Activated CD8-positive, alpha-beta T cell treated with anti-CD3 and anti-CD28 coated beads for 36 hours (primary cell): ENCODE measurements at places on chromosomes 2 and 18. TPM values are rescaled to one million over a fixed set of nuclear protein-coding genes. Genes with fewer than 3 reads are reported as not detected.

- H3K27ac ChIP-seq = no peak overlapping the region
- peaks cover 2% of the 10 kb centered on the region for H3K27me3 ChIP-seq
- peaks cover 9% of the 10 kb centered on the region for H3K4me1 ChIP-seq
- H3K36me3 ChIP-seq = no peaks in the 10 kb centered on the region
- DNase-seq = no peak
Measured at GRCh38 chr2:128385365-128385764, 66.7 kb upstream of the HS6ST1 start.

DNA sequence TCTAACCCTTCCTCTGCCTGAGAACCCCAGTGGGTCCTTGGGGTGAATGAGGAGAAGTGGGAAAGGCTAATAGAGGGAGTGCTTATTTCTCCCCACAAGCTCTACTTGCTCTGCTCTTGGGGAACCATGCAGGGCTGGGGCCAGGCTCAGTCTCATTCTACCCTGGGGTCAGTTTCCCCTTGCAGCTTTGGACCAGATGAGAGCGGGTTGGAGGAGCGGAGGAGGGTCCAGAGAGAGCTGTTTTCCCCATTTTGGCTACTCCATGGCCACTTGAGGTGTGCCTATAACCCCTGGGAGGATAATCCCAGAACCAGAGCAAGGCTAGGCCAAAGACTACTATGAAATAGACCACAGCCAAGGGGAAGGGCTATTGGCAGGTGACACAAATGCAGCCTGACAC is 29.6 kb downstream of the PLB1 start:
- H3K36me3 ChIP-seq = no peaks in the 10 kb centered on the region
- H3K4me1 ChIP-seq = no peaks in the 10 kb centered on the region
- no peak overlapping the region for H3K27ac ChIP-seq
- no peak overlapping the region for H3K4me3 ChIP-seq

- no peak overlapping the region for H3K4me3 ChIP-seq
- peaks cover 18% of the 10 kb centered on the region for H3K36me3 ChIP-seq
- H3K27me3 ChIP-seq = no peaks in the 10 kb centered on the region
- peak; percentile 49 for DNase-seq
- no peak overlapping the region for H3K27ac ChIP-seq
Measured at GRCh38 chr2:10346929-10347561, 44.3 kb downstream of the HPCAL1 start.

DNA sequence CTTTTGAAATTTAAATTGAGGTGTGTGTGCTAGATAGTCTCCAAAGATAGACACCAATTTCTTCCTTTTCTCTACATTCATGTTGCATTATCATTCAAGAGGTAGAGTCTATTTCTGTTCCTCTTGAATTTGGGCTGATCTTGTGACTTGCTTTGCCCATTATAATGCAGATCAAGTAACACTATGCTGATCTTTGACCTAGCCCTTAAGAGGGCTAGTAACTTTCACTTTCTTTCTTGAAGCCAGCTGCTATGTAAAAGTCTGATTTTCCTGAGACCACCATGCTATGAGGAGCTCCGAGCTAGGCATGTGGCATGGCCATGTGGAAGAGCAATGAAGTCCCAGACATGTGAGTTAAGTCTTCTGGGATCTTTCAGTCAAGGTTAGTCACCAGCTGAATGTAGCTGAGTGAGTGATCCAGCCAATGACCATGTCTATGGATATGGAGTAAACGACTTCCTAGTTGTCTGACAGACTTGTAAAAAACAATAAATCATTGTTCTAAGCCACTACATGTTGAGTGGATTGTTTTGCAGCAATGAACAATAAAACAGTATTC is 189.4 kb upstream of the CWC22 start:
- no peaks in the 10 kb centered on the region for H3K27me3 ChIP-seq
- no peak overlapping the region for H3K27ac ChIP-seq
- H3K4me3 ChIP-seq = no peak overlapping the region
- H3K4me1 ChIP-seq = no peaks in the 10 kb centered on the region
- DNase-seq = no peak

- H3K4me3 ChIP-seq = no peak overlapping the region
- H3K27me3 ChIP-seq = no peaks in the 10 kb centered on the region
- H3K4me1 ChIP-seq = peaks cover 4% of the 10 kb centered on the region
- H3K36me3 ChIP-seq = peaks cover 45% of the 10 kb centered on the region
- peak overlapping the region; percentile 35 for H3K27ac ChIP-seq
Measured at GRCh38 chr18:49041435-49042245, 90.9 kb upstream of the SMAD7 start.

DNA sequence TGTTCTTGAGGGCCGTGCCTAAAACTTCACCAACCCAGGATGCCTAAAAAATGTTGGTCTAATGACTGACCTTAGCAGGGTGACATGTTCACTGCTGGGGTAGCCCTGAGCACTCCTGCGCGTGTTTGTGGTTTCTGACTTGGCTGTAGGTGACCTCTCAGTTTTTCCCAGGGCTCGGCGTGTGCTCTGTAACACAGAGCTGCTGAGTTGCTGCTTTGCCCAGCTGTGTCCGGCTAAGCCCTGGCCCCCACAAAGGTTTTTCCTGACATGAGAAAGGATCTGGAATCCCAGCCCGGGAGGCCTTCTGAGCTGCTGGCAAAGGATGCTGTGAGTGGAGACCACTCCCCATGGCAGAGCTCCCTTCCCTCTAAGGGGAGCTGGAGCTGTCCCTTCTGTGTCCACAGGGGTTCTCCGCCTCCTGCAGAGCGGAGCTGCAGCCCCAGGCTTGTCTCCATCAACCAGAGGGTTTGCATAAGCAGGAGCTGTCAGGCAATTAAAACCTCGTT is 52.7 kb downstream of the CRIM1 start:
- H3K4me3 ChIP-seq = no peak overlapping the region
- H3K4me1 ChIP-seq = no peaks in the 10 kb centered on the region
- no peaks in the 10 kb centered on the region for H3K27me3 ChIP-seq
- DNase-seq = no peak
- H3K36me3 ChIP-seq = no peaks in the 10 kb centered on the region

DNA sequence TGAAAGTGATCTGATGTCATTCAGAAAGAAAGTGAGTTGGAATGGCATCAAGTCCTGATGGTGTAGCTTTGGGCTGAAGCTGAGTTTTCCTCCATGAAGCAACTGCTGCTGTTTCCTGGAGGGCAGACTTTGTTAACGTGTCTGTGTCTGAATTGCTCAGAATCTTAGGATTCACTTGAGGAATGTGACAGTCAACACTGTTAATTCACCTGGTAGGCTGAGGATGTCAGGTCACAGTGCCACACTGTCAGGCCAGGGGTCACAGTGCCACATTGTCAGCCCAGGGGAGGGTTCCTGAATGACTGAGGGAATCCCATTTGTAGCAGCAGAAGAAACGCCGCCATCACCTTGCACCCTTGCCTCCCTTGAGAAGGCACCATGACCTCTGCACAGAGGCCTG is 39.4 kb downstream of the LYPD6B start:
- no peaks in the 10 kb centered on the region for H3K36me3 ChIP-seq
- no peak for DNase-seq
- H3K27ac ChIP-seq = no peak overlapping the region
- H3K4me3 ChIP-seq = no peak overlapping the region
- H3K4me1 ChIP-seq = no peaks in the 10 kb centered on the region

DNA sequence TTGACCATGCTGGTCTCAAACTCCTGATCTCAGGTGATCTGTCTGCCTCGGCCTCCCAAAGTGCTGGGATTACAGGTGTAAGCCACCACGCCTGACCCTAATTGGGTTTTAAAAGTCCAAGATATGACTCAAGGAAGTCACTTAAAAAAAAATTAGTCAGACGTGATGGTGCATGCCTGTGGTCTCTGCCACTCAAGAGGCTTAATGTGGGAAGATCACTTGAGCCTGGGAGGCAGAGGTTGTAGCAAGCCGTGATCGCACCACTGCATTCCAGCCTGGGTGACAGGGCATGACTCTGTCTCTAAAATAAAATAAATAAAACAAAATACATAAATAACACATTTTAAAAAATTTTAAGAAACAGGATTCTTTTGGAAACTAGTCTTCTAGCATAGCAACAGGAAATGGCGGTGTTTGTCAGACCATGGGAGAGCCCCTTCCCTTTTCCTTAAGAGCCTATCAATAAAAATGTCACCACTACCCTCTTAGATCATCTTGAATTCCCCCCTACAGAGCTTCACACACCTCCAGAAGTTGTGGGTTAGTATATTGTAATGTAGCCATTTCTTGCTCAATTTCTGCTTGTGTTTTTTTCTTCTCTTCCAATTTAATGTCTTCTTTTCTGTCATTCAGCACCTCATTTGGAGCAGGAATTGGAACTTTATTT is 20.1 kb downstream of the SFT2D3 start:
- H3K27me3 ChIP-seq = no peaks in the 10 kb centered on the region
- peaks cover 8% of the 10 kb centered on the region for H3K4me1 ChIP-seq
- peaks cover 51% of the 10 kb centered on the region for H3K36me3 ChIP-seq

DNA sequence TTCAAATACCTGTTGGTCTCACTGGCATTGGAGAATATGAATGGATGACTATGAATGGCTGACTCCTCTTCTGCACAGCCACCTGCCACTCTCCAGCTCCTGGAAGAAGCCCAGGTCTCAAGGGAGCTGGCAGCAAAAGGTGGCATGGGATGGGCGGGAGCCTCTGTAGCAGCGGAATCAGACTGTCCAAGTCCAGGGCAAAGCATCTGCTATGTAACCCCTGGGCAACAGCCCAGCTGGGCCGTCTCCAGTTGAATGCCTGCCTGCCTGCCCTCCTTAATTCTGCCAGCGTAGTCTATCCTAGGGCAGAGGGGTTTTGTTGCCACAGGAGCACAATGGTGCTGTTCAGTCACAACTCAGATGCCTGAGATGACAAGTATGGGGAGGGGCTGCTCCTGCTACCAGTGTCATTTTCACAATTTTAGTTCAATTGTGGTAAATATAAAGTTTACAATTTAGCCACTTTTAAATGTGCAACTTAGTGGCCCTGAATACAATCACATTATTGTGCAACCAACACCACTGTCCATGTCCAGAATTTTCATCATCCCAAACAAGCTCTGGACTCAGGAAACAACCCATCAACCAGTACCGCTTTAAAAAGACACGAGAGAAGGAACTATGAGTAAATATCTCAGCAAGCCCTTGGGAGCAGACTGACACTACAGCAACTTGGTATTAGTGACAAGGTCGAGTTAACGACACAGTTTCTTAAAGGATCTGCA is 115.2 kb downstream of the MYO5B start:
- no peak for DNase-seq
- no peaks in the 10 kb centered on the region for H3K36me3 ChIP-seq
- no peaks in the 10 kb centered on the region for H3K4me1 ChIP-seq
- H3K4me3 ChIP-seq = no peak overlapping the region

DNA sequence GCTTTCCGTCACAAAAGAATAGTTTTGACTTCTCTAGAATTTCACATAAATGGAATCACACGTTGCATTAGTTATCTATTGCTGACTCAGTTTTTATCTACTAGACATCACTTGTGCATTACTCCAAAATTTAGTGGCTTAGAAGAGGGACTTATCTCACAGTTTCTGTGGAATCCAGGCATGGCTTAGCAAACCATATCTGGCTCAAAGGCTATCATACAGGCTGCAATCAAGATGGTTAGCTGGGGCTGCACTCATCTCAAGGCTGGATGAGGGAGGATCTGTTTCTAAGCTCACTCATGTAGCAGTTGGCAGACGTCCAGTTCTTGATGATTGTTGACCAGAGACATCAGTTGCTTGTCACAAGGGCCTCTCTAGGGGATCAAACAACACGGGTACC is 6.6 kb upstream of the DSC3 start:
- H3K4me1 ChIP-seq = no peaks in the 10 kb centered on the region
- H3K4me3 ChIP-seq = no peak overlapping the region
- no peak for DNase-seq
- peaks cover under 1% of the 10 kb centered on the region for H3K36me3 ChIP-seq
- no peak overlapping the region for H3K27ac ChIP-seq
- H3K27me3 ChIP-seq = peaks cover 10% of the 10 kb centered on the region

DNA sequence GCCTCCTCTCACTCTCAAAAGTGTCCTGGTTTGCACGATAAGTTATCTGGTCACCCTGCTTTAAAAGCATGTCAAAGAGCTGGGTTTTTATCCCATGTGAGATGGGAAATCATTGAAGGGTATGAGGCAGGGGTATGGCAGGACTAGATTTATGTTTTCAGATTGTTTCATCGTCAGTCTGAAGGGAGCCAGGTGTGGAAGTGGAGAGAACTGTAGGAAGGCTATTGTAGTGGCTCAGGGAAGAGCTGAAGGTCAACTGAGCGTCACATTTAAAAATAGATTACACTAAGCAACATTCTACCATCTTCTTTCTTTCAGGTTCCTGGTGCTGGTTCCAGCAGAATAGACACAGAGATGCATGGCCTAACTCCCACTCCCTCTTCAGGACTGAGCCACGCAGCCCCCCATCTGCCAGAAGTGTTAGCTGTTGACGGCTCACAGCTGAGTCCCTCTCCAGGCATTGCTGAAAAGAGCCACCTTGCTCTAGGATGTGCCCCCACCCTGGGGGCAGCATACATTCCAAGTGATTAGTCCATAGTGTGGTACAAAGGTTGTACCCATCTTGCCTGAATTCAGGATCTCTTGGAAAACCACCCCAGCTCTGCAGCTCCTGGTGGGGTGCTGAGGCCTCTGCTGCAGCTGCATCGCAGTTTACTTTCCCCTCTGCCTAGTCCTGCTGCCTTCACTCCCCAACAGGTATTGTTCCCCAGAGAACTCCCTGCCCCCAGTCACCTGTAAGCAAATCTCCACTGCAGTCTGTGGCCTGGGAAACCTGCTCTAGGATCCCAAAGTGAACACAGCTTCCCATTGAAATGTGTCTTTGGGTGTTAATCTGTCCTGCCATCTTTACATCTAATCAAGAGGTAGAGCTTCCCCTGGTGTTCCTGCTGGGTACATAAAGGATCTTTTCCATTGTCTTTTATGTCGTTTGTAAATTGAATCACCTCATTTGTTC is 79.5 kb upstream of the KLF7 start:
- H3K4me3 ChIP-seq = no peak overlapping the region
- H3K4me1 ChIP-seq = peaks cover 10% of the 10 kb centered on the region

GRCh38 chr2:54964271-54964670 is 86.0 kb downstream of the RTN4 start:
- H3K27ac ChIP-seq = no peak overlapping the region
- H3K4me3 ChIP-seq = no peak overlapping the region
- H3K36me3 ChIP-seq = peaks cover 2% of the 10 kb centered on the region
- no peaks in the 10 kb centered on the region for H3K27me3 ChIP-seq
- no peak for DNase-seq

- peaks cover 6% of the 10 kb centered on the region for H3K4me1 ChIP-seq
- no peaks in the 10 kb centered on the region for H3K27me3 ChIP-seq
- H3K4me3 ChIP-seq = no peak overlapping the region
Measured at GRCh38 chr2:181046833-181047232, 66.4 kb downstream of the UBE2E3 start.

- peak overlapping the region; percentile 0 for H3K4me3 ChIP-seq
- peak overlapping the region; percentile 67 for H3K27ac ChIP-seq
- H3K4me1 ChIP-seq = peaks cover 66% of the 10 kb centered on the region
- no peaks in the 10 kb centered on the region for H3K27me3 ChIP-seq
- H3K36me3 ChIP-seq = peaks cover 31% of the 10 kb centered on the region
- no peak for DNase-seq
Measured at GRCh38 chr2:181138816-181139215, 158.4 kb downstream of the UBE2E3 start.

- H3K4me3 ChIP-seq = no peak overlapping the region
- H3K4me1 ChIP-seq = peaks cover 3% of the 10 kb centered on the region
- DNase-seq = no peak
- H3K27ac ChIP-seq = no peak overlapping the region
- H3K27me3 ChIP-seq = no peaks in the 10 kb centered on the region
Measured at GRCh38 chr2:45884126-45884525, 232.7 kb downstream of the PRKCE start.

Gene KANSL1L
- total RNA-seq = 5.4 TPM

Gene MAPK4
- not detected for total RNA-seq

Gene TEX44
- total RNA-seq = not detected

Gene TTN
- total RNA-seq = 4.3 TPM
